ENCODE measurements at places on chromosomes 1 and 21.

- peak; percentile 34 for DNase-seq
Observed at GRCh38 chr1:12518931-12519692, 98.9 kb downstream of the DHRS3 start.

GRCh38 chr1:45047032-45047431 lies 35.0 kb downstream of the UROD start:
- no peak for DNase-seq

GRCh38 chr1:222697826-222698225 lies 14.5 kb downstream of the AIDA start:
- no peak for DNase-seq

GRCh38 chr1:92356956-92357355 lies 58.1 kb downstream of the RPAP2 start:
- peak; percentile 73 for DNase-seq

DNA sequence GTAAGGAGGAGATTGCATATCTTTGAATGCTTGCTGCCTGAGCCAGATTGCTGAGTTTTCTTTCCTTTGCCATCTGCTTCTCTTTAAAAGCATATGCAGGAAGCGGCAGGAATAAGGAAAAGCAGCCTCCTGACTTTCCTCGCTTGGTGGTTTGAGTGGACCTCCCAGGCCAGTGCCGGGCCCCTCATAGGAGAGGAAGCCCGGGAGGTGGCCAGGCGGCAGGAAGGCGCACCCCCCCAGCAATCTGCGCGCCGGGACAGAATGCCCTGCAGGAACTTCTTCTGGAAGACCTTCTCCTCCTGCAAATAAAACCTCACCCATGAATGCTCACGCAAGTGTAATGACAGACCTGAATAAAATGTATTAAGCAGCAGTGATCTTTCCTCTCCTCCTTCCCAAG lies 1.5 kb downstream of the CORT start:
- DNase-seq, result peak; percentile 62

- no peak for DNase-seq
Observed at GRCh38 chr1:24691051-24691450, 47.9 kb downstream of the SRRM1 start.

- DNase-seq, result no peak
Observed at GRCh38 chr1:34319218-34319617, 142.5 kb downstream of the C1orf94 start.

DNA sequence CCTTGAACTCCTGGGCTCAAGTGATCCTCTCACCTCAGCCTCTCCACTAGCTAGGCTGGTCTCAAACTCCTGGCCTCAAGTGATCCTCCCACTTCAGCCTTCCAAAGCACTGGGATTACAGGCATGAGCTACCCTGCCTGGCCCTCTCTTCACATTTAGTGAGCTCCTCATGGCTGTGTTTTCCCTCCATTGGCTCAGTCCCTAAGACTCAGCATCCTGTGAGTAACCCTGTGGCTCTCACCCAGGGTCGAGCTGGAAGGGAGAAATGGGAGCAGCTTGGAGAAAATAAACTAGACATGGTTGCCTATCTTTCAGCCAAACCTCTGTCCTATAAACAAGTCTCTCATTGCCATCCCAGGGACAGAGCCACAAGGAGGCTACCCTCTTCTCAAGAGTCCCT lies 17.5 kb downstream of the NCF2 start:
- DNase-seq, result peak; percentile 50

DNA sequence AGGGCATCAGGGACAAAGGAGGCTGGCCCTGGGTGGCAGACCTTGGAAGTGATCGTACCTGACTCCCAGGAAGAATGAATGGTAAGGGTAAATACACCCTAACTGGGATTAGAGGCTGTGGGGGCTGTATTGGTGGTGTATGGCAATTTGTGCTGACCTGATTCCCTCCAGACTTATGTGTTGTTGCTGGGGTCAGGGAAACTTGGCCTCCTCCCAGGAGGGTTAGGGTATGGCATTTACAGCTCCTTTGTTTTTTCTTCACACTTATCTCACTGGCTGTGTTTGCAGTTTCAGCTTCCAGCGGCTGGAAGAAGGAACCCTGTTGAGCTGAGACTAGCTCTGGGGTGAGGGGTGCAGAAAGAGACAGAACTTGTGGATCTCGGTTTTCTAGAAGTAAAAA lies 8.2 kb downstream of the VANGL1 start:
- DNase-seq, result no peak

DNA sequence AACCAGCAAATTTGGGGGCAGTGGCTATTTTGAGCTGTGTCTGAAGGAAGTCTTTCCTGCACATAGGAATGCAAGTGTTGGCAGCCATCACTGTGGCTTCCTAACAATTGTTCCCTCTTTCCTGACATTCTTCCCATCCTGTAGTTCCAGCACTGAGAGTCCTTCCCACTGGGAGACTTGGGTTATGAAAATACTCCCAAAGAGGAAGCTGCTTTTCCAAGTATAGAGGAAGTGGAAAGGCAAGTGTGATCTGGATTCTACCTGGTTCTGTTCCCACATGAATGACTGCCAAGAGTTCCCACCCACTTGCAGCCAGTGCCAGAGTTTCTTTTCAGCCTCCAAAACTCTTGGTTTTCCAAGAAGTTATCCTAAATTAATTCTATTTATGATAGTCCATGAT lies 98.5 kb upstream of the CD53 start:
- no peak for DNase-seq

DNA sequence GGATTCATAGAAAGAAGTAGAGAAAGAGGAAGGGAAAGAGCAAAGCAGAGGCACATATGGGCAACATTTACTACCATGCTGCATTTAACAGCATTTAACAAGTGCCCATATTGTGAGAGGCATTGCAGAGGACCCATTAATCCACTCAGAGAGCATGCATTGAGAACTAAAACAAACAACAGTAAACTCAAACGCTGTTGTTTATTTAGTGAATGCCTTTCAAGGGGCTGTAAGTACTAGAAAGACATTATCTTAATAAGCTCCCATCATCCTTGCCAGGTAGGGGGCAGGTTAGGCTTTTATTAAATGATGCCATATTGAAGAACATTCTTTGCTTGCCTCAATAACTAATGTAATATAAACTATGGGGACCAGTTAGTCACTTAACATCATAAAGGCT lies 254.3 kb upstream of the DAB1 start:
- DNase-seq, result no peak

DNA sequence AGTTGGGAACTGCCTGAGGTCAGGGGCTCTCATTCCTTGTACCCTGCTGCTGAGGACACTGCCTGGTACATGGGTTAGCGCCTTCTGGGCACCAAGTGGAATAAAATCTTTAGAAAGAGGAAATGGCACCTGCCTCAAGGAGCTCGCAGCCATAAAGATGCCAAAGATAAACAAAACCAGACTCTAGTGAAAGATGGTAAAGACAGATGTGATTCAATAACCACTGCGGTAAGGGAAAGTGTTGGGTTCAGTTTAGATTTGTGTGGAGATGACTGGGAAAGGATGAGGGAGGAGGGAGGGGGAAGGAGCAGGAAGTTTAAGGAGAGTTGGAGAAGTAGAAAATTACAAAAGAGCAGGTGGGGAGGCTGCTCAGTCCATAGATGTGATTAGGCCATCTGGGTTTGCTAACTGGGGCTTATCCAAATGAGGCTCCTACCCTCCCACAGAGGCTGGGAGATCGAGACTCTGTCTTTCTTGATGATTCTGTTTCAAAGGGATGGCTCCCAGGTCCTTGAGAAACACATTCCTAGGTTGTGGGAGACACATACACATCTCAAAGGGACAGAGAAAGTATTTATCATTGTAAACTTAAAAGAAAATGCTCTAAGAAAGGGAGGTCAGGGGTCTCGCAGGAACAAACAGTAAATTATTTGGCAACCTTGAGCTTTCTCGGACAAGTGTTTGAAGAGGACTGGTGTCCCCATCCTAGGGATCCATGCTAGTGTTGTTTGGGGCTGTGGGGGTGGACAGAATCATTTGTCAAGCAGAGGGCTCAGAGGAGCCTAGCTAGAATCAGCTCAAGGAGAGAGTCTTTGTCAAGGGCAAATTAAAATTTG lies 65.7 kb upstream of the MORC3 start:
- DNase-seq, result no peak

GRCh38 chr1:8096105-8097011 lies 70.2 kb upstream of the ERRFI1 start:
- DNase-seq, result peak; percentile 94

GRCh38 chr1:63747445-63747844 lies 26.4 kb upstream of the ROR1 start:
- DNase-seq, result no peak

GRCh38 chr1:210321131-210321530 lies 7.6 kb upstream of the HHAT start:
- DNase-seq, result no peak

DNA sequence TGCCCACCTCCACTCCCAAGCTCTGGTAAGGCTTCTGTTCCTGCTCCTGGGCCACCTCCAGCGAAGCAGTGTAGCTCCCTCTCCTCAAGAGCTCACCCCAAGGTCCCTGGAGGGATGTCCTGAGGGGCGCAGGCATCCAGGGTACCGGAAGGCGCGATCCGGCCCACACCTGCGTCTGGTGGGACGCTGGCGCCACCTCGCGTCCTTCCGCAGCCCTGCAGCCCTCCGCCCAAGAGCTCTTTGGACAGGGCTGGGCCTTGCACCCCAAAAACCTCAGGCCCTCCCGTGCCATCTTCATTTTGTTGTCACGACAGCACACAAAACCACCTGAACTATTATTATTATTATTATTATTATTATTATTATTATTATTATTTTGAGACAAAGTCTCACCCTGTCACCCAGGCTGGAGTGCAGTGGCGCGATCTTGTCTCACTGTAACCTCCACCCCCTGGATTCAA lies 49.2 kb upstream of the PAX7 start:
- DNase-seq, result peak; percentile 33

DNA sequence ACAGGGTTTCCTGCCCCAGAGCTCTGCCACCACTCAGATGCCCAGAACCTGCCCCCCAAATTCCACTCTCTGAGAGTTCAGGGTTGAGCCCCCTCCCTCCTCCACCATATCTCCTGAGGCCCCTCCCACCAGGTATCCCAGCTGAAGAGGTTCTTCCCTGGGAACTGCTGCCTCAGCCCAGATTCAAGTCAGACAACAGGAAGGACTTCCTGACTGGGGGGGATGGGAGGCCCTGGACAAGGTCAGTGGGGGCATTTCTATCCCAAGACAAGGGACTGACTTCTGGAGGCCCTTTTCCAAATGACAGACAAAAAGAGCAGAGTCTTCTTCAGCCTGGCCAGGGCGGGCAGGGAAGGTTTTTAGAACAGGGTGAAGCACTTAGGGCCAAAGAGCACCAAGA lies 24.1 kb upstream of the TENT5B start:
- DNase-seq, result no peak

DNA sequence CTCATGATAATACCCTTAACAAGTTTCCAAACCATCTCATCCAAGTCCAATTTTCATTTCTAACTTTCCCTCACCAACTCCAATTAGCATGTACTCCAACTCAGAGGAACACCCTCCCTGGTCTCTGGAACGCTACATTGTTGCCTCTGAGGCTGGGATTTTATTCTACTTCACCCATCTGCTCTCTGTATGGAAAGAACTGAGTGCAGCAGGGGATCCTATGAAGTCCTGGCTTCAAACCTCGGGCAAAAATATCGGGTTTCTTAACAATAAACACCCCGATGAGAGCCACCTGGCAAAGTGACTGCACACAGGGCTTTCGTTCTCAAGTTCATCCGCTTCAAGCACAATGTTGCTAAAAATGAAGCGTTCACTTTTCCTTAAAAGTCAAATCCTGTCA lies 99.6 kb downstream of the CRB1 start:
- DNase-seq, result no peak

DNA sequence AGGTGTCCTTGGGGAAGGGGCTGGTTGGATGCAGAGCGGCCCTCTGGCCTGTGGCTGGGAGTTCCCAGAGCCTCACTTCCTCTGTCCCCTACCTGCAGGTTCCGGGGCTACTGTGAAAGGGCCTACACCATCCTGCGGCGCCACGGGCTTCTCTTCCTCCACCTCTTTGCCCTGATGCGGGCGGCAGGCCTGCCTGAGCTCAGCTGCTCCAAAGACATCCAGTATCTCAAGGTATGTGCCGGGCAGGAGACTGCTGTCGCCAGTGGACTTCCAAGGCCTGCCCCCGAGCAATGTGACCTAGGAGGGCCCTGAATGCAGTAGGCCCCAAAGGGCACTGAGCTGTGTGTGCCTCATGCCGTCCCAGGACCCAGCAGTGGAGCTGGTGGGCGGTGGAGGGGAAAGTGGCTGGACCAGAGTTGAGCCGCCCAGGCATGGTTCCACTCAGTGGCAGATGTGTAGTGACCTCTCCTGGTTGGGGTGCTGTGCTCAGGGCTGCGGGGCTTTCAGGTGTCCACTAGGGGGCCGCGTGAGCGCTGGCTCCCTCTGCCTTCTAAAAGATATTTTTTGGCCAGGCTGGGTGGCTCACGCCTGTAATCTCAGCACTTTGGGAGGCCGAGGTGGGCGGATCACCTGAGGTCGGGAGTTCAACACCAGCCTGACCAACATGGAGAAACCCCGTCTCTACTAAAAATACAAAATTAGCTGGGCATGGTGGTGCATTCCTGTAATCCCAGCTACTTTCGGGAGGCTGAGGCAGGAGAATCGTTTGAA lies 73.4 kb downstream of the PIK3CD start:
- DNase-seq, result peak; percentile 77

DNA sequence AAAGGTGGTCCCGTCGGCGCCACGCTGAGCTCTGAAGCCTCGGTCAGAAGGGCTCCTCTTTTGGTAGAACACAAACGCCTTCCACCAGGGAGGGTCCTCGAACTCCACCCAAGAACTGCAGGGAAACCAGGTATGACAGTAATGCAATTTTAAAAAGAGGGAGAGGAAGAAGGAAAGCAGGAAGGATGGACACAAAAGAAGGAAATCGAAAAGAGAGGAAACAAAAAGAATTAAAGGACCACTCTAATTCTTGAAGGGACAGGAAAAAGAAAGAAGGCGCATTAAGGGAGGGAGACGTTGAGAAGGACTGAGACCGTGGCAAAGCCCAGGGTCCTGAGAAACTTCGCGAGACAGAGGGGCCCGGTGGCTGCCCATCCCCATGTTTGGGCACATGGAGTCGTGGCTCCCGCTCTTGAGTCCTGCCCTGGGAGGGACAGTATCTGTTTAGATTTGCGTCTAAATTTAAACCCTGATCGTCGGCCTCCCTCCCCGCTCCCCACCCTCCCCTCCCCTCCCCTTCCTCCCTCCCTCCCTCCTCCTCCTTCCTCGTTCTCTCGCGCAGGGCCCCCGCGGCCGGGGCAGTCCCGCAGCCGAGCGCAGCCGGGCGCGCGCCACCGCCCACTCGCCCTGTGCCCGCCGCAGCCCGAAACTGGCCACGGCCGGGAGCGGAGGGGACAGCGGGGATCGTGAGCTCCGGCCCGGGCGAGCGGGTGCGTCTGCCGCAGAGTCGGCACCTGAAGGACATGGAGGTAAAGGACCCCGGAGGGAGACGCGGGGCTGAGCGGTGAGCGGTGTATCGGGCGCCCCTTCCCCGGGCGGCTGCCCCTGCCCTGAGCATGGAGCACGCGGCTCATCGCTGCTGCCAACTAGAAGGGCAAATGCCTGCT lies at the start of gene RCSD1:
RCSD1 (plus strand) TSS at position 552 of the 887 bp plus-strand sequence; CDS start at position 744, 192 bp downstream.
- DNase-seq, result peak; percentile 8

- DNase-seq, result no peak
Observed at GRCh38 chr1:18578271-18578670, 52.4 kb upstream of the PAX7 start.

Data from ELR (cell line).